ENCODE measurements at places on chromosomes 12 and 14.

DNA sequence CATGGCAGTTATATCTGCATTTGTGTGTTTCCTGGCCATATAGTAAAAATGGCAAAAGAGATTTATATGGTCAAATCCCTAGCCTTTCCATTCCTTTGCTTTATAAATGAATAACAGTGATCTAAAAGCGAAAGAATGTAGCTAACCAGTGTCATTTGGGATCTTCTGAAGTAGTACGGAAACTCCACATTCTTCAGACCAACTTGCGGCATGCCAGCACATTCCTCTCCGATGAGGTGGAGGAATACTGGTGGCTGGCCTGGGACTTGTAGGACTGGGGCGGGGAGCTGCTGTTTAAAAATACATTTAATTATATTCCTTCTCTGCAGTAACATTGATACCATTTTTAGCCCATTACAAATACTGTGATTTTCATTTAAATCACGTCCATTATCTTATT, 85.3 kb downstream of the SAMD4A start:
- peak; percentile 89 for DNase-seq

DNA sequence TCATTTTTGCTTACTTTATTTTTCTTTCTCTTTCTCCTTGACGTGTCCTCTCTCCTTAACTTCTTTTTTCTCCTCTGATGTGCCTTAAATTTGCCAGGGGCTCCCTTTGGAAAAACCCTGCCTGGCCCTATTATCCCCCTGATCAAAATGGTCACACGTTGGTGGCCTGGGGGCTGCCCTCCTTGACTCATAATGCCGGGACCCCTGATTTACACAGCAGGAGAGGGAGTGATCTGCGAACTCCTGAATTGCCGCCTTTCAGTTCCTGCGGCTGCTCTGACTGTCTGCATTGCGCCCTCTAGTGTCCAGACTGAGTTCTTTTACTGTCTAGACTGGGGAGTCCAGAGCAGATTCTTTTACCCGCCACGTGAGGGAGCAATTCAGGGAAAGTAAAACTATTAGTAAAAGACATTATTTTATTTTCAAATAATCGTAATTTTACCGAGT, 44.8 kb upstream of the GZMB start:
- peak; percentile 87 for DNase-seq

- DNase-seq = no peak
These were observed 377.1 kb downstream of the SLC16A7 start for GRCh38 chr12:59972905-59973304.

GRCh38 chr12:54019091-54019811, 9.0 kb upstream of the HOXC6 start:
- DNase-seq = no peak

- no peak for DNase-seq
These were observed 1.2 kb downstream of the GLIPR1 start for GRCh38 chr12:75481774-75482173.

GRCh38 chr12:12606781-12607589, 4.7 kb upstream of the CREBL2 start:
- DNase-seq = no peak
